Tibial nerve (tissue), 4 donors: ENCODE measurements at places on chromosomes 6 and 20. TPM values are rescaled to one million over a fixed set of nuclear protein-coding genes. Genes with fewer than 3 reads are reported as not detected.
A peak's percentile ranks its signal among the peaks of the same experiment; 100 is the strongest.

DNA sequence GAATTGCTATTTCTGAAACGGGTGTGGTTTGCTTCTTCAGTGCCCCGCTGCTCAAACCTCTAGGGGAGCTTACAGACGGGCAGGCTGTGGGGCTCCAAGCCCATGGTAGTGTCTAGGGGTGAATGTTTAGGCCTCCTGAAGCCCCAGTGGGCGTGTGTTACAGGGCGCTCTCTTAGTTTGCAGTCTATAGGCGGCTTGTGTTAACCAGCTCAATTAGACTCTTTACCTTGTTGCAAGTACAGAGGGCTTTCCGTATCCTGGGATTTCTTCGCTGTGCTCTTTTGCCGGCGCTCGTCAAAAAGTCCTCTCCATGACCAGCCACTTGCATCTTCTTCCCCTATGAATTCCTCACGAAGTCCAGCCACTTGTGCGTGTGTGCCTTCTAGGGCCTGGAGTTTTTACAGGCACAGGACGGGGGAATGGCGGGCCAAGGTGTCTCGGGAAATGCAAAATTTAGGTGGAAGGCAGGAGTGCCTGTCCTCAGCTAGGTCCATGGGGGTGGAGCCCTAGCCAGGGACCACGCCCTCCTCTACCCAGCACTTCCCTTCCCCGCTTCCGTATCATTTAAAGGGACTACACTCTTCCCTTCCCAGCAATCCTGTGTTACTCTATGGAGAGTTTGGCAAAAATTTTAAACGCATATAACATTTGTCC, 94.5 kb downstream of the HTR1B start:
- H3K4me3 ChIP-seq: peak overlapping the region; percentile 15
- no peaks in the 10 kb centered on the region for H3K4me1 ChIP-seq
- no peak overlapping the region for H3K27ac ChIP-seq
- H3K27me3 ChIP-seq: no peaks in the 10 kb centered on the region
- no peak for DNase-seq

GRCh38 chr20:15251171-15251570, 913.8 kb upstream of the FLRT3 start:
- no peak overlapping the region for H3K4me3 ChIP-seq
- no peak for DNase-seq
- H3K27me3 ChIP-seq: no peaks in the 10 kb centered on the region
- H3K36me3 ChIP-seq: no peaks in the 10 kb centered on the region

PRL gene
- total RNA-seq: not detected

- H3K4me3 ChIP-seq: no peak overlapping the region
- DNase-seq: no peak
- no peak overlapping the region for H3K27ac ChIP-seq
- H3K4me1 ChIP-seq: no peaks in the 10 kb centered on the region
- H3K36me3 ChIP-seq: no peaks in the 10 kb centered on the region
- H3K27me3 ChIP-seq: peaks cover 52% of the 10 kb centered on the region
Observed at GRCh38 chr20:62732842-62733525, 24.3 kb downstream of the NTSR1 start.

ZSCAN16 gene
- total RNA-seq: 3.1 TPM

DNA sequence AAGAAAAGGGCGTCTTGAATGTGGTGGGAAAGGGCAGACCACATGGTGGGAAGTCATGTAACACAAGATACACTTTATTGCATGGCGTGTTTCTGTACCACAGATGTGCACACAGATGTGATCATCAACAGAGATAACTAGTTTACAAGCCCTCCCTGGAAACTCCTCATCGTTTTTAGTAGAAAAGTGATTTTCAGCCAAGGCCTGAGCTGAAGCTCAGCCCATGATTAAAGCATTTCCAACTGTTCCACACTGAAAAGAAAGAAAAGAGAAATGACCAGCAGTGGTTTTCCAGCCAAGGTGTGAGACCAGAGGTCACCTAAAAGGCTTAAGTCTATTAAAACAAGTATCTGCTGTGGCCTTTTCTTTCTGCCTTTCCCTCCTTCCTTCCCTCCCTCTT, 463.9 kb upstream of the JAG1 start:
- H3K27ac ChIP-seq: no peak overlapping the region
- no peaks in the 10 kb centered on the region for H3K36me3 ChIP-seq
- no peak for DNase-seq
- no peaks in the 10 kb centered on the region for H3K4me1 ChIP-seq
- no peaks in the 10 kb centered on the region for H3K27me3 ChIP-seq

GRCh38 chr20:4443016-4443415, 278.7 kb upstream of the PRND start:
- H3K27ac ChIP-seq: no peak overlapping the region
- DNase-seq: no peak
- H3K4me1 ChIP-seq: peaks cover 5% of the 10 kb centered on the region
- no peaks in the 10 kb centered on the region for H3K36me3 ChIP-seq
- no peaks in the 10 kb centered on the region for H3K27me3 ChIP-seq

TPBG gene
- 13.0 TPM for total RNA-seq

DNA sequence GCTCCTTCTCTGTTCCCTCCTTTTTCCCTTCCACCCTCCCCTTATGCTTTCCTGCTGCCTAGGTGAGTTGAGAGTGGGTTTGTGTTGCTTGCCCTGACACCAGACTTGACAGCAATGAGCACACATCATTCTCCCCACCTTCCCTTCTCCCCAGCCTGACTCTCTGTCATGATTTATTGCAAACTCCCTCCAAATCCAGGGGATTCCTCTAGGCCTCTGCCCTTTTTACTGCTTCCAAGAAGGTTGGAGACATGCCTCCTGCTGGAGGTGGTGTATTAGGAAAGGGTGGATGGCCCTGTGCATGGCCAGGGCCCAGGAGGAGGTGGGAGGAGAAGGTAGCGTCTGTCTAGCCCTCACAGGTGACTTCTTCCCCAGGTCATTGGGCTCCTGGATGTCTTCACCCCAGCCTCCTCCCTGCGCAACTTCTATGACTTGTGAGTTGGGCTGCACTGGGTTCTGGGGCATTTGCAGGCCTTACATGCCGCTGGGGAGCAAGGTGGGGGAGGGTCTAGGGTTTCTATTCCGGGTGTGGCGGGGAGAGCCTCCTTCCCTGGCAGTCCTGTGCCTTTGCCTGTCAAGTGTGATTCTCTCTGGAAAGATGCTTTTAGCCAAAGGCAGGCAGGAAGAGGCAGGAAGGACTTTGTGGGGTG, 2.1 kb downstream of the MAPK13 start:
- H3K36me3 ChIP-seq: no peaks in the 10 kb centered on the region
- H3K4me3 ChIP-seq: no peak overlapping the region
- DNase-seq: no peak
- no peak overlapping the region for H3K27ac ChIP-seq
- peaks cover 27% of the 10 kb centered on the region for H3K4me1 ChIP-seq
- no peaks in the 10 kb centered on the region for H3K27me3 ChIP-seq

RCAN2 gene
- 19.4 TPM for total RNA-seq

FAM110A gene
- total RNA-seq: 6.9 TPM

- no peak overlapping the region for H3K27ac ChIP-seq
- H3K36me3 ChIP-seq: no peaks in the 10 kb centered on the region
- peaks cover 39% of the 10 kb centered on the region for H3K27me3 ChIP-seq
Observed at GRCh38 chr6:26296857-26297648, 67.9 kb upstream of the BTN3A2 start.

CD164 gene
- total RNA-seq: 121 TPM

DNA sequence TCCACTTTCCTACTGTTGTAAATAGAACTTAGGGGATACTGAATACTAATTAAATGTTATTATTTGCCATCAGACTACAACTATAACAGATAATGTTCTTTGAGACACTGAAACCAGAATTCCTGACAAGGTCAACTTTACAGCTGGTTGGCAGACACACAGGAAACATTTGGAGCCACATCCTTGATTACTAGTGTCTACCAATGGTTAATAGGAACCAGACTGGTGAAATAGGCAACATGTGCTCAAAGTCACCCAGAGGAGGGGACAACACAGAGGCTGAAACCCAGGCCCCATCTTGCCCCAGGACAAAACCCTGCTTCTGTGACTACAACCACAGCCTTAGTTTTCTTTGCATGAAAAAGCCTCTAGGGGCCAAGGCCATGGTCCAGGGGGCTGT, 47.8 kb upstream of the NT5E start:
- no peaks in the 10 kb centered on the region for H3K27me3 ChIP-seq
- H3K36me3 ChIP-seq: no peaks in the 10 kb centered on the region
- H3K4me3 ChIP-seq: no peak overlapping the region
- no peak overlapping the region for H3K27ac ChIP-seq

DNA sequence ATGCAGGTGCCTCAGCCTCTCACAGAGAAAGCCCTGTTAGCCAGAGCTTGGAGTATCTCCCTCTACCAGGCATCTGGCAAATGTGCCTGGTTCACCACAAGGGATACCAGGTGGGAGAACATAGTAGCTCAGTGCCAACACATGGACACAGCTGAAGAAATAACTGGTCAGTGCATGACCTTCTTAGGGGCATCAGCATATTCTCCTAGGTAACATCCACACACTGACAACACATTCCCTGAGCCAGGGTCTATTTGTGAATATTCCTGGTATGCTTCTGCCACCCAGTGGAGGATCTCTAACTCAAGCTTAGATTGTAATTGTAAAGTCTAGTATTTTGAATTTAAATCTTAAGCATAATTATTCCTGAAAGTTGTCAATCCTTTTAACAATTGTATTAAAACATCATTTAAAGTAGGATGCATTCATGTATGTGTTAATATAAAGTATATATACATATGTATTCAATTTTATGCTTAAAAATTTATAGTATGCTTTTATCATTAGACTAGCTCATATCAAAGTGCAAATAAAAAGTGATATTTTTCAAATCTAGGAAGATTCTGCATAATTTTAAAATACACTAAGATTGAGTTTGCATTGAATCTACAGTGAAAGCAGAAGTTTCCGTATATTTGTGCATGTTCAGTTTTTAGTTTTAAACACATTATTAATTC, 45.3 kb upstream of the COL21A1 start:
- no peaks in the 10 kb centered on the region for H3K27me3 ChIP-seq
- no peaks in the 10 kb centered on the region for H3K4me1 ChIP-seq
- DNase-seq: no peak
- no peak overlapping the region for H3K27ac ChIP-seq
- H3K36me3 ChIP-seq: no peaks in the 10 kb centered on the region

ZNF334 gene
- 5.9 TPM for total RNA-seq

DNA sequence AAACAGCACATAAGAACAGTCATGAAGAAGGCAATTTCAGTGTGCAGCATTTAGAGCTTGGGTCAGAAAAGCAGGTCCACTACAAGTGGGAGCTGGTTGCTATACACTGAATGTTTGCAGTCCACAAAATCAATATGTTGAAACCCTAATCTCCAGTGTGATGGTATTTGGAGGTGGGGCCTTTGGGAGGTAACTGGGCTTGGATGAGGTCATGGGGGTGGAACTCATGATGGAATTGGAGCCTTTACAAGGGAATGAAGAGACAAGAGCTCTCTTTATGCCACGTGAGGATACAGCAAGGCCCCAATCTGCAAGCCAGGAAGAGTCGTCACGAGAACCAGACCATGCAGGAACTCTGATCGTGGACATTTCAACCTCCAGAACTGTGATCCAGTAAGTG, 216.7 kb upstream of the SLC35B3 start:
- H3K27me3 ChIP-seq: no peaks in the 10 kb centered on the region
- no peak for DNase-seq
- H3K4me3 ChIP-seq: no peak overlapping the region
- H3K4me1 ChIP-seq: no peaks in the 10 kb centered on the region
- H3K27ac ChIP-seq: no peak overlapping the region
- no peaks in the 10 kb centered on the region for H3K36me3 ChIP-seq

- peaks cover 40% of the 10 kb centered on the region for H3K27me3 ChIP-seq
- no peak overlapping the region for H3K27ac ChIP-seq
- no peak for DNase-seq
- H3K4me3 ChIP-seq: no peak overlapping the region
- H3K36me3 ChIP-seq: no peaks in the 10 kb centered on the region
Observed at GRCh38 chr6:41639809-41640371, 1.6 kb downstream of the MDFI start.

GRCh38 chr20:38412877-38413577, 22.1 kb downstream of the SNHG17 start:
- no peak for DNase-seq
- no peak overlapping the region for H3K27ac ChIP-seq
- no peaks in the 10 kb centered on the region for H3K27me3 ChIP-seq
- H3K4me1 ChIP-seq: no peaks in the 10 kb centered on the region
- no peak overlapping the region for H3K4me3 ChIP-seq

DNA sequence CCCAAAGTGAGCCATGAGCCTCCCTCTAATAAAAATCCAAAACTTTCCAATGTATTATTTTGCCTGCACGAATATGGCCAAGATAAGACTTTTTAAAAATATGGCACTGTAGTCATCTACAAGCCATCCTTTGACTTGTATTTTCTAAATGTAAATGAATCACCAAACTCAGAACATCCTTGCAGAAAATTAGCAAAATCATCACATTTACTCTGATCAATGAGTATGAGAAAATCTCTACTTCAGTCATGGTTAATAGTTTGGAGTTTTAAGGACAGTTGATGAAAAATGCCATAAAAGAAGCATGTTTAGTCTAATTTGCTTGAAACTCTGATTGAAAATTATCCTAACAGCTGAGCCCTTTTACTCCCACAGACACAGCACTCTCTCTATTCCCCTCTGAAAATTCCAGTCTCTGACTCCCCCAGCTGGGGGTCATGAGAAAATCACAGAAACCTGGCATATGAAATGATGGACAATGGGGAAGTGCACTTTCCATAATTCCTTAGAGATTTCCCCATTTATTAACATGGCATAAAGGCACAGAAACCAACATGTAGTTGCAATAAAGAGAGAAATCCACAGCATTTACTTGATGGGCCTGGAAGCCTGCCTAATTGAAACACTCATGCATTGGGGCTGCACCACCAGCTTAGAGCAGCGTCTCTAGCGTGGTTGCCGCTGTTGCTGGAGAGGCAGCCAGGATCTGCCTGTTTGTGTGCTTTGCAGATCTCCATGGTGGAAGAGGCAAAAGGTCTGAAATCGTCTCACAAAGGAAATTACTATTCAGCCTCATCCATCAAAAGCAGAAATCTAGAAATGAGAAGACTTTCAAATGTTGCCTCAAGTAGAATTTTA, 214.0 kb downstream of the WDR27 start:
- H3K27me3 ChIP-seq: no peaks in the 10 kb centered on the region
- H3K27ac ChIP-seq: no peak overlapping the region
- no peaks in the 10 kb centered on the region for H3K4me1 ChIP-seq

DNA sequence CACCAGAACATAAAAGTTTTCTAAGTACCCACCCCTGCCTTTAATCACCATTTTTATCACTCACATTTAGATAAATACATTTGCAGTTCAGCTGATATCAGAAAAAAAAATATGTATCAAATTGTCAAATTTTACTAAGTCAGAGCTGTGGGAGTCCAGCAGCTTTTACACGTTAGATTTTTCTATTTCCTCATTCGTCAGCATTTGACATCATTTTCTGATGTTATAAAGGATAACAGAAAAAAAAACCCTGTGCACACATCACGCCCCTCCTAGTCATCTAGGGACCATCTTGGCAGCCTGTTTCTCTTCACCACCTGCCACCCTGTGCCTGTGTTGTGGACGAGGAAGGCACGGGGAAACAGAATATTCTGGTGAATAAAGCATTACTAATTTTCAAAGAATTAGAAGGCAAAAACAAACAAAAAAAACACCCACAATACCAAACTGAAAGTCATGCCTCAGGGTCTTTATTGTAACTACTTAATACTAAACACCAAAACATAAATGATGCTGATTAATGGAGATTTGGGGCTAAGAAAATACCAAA, 12.4 kb downstream of the B4GALT5 start:
- peaks cover 82% of the 10 kb centered on the region for H3K4me1 ChIP-seq
- H3K36me3 ChIP-seq: no peaks in the 10 kb centered on the region
- H3K4me3 ChIP-seq: no peak overlapping the region
- no peaks in the 10 kb centered on the region for H3K27me3 ChIP-seq
- peak overlapping the region; percentile 31 for H3K27ac ChIP-seq
